ENCODE measurements at places on chromosomes 13 and 19.

DNA sequence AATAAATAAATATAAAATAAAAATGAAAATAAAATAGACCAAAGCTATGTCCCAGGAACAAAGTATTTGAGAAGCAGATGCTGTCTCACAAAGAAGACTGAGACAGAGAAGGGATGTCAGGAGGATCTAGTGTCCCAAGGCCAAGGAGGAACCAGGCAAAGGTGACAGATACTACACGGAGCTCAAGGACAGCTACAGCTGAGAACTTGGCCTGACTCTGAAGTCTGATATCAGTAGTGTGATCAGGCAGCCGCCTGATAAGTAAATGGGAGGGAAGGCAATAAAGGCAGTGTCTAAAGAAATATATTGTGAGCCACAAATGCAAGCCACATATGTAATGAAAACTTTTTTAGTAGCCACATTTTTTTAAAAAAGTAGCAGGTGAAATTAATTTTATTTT lies 20.4 kb upstream of the NANOS3 start:
- no peak for DNase-seq

GRCh38 chr19:29247051-29247450 lies 34.1 kb upstream of the UQCRFS1 start:
- no peak for DNase-seq

DNA sequence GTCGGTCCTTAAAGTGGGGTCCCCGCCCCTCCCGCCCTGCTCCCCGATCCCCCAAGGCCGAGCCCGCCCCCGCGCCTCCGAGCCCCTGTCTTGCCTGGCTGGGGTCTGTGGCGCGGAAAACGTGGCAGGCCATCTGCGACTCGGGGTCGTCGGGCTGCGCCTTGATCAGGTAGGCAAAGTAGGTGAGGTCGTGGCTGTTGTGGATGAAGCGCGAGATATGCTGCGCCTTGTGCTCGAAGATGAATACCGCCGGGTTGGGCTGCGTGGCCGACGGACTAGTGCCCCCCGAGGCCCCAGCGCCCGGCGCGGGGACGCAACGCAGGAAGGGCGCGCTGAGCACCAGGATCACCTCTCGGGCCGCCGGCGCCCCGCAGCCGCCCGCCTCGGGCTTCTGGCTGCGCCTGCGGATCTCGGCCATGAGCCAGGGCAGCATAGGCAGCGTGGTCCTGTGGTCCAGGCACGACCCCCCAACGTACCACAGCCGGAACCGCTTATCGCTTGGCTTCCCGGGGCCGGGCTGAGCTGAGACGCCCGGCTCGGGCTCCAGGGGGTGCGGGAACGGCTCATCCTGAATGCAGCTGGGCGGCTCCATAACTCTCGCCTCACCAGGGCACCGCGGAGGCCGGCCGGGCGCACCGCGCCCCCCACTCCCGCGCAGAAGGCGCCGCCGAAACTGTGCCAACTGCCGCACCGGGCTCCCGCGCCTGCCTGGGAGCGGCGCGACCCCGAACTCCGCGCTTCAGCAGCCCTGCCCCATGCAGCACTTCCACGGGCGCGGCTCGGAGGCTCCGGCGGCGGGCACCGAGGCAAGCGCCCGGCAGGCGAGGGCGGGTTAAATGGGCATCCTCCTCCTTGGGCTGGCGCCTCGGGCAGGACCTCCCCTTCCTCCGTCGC lies 546 bp downstream of the TBC1D4 start:
- DNase-seq = peak; percentile 58

- no peak for DNase-seq
Measured at GRCh38 chr13:45889590-45890243, 38.2 kb upstream of the SIAH3 start.

DNA sequence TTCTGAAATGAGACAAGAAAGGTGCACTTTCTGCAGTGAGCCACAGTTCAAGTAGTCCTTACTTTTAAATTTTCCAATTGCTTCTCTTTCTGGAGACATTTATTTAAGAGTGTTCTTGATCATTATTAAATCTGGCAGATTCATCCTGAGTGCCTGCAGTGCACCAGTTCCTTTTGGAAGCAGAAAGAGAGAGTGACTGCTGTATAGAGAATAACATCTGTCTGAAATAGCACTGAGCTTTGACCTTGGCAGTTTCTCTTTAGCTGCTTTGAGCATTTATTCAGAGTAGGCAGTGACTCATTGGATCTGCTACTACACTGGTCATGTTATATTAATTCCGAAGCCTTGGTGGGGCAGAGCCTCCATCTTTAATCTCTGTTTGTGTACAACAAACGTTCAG lies 1373.7 kb downstream of the PCDH9 start:
- DNase-seq = no peak

DNA sequence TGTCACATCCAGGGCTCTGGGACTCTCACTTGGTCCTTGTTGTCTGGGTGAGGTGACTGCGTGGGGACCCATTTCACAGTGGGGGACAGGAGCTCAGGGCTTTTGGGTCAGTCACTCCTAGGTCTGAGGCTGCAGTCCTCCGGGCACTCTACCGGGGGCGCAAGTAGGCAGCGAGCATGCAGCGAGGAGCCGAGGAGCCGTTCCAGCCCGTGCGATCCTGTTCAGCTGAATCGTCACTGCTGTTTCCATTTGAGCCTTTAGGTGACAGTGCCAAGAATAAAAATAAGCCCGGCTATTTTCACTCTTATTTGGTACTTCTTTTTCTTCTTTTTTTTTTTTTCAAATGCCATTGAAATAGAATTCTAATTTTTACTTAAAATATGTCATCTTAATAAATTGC lies 126.5 kb downstream of the ZNF536 start:
- DNase-seq = no peak

DNA sequence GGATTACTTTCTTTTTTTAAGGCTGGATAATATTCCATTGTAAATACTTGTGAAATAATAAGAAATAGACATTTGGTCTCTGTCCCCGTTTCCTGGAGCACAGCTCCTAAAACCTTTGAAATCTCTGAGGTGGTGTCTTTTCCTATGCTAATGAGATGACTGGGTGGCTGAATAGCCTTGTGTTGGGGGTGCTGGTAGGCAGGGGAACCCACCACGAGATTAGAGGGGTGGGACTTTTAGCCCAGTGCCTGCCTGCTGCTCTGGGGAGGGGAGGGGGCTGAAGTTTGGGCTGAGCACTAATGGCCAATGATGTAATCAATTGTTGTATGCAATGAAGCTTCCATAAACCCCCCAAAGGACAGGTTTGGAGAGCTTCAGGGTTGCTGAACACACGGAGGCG lies 175.7 kb downstream of the FGF9 start:
- DNase-seq = no peak

GRCh38 chr19:5804516-5805461 lies at the start of gene NRTN:
NRTN (plus strand) TSS chr19:5805067; CDS start chr19:5824166, 19,099 bp downstream.
- no peak for DNase-seq

GRCh38 chr13:97629601-97630272 lies 195.8 kb downstream of the RAP2A start:
- no peak for DNase-seq

- DNase-seq = no peak
Measured at GRCh38 chr13:99422586-99423220, 78.6 kb upstream of the TM9SF2 start.

GRCh38 chr19:45901912-45902650 lies at the start of gene MYPOP:
MYPOP (minus strand) TSS chr19:45902613; CDS start chr19:45901773, 840 bp downstream.
- DNase-seq = no peak
